ENCODE measurements at places on chromosomes 3 and 15. TPM values are rescaled to one million over a fixed set of nuclear protein-coding genes. Genes with fewer than 3 reads are reported as not detected.

DNA sequence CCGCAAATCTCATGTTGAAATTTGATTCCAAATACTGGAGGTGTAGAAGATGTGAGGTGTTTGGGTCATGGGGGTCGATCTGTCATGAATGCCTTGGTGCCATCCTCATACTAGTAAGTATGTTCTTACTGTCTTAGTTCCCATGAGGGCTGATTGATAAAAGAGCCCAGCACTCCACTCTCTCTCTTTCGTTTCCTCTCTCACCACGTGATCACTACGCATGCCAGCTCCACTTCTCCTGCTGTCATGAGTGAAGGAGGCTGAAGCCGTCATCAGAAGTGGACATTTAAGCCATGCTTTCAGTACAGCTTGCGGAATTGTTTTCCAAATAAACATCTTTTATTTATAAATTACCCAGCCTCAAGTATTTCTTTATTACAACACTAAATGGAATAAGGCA is 6.1 kb downstream of the OR5H15 start:
- DNase-seq, result no peak

GRCh38 chr15:99104788-99105513 is at the start of gene SYNM:
Gene SYNM (plus strand): TSS chr15:99105080. CDS start chr15:99105200, 120 bp downstream.
- DNase-seq, result peak; percentile 78

GRCh38 chr3:136021803-136022202 is 56.3 kb downstream of the PPP2R3A start:
- no peak for DNase-seq

DNA sequence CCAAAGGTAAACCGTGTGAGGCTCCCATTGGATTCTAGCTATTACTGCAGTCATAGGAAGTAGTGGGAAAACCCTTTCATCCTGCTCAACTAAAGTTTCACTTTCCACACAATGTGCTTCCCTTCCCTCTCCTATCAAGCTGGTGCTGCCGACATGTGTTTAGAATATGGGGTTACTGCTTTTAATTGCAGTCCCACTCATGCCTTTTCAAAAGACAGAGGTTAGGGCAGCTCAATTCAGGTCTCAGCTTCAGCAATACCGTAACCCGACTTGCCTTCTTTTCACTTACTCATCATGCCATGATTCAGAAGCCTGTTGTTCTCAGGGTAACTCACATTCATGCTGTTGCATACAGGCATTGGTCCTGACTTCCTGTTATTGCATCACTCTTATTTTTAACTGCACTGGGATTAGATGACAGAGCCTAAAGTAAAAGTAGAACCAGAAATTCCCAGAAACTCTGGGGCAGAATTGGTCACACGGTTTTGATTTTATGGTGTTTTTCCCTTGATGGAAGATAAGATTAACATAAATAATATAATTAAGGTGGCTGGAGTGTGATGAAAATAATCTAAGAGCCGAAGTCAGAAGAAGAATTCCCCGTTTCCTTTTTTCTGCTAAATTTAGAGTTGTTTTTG is 45.7 kb downstream of the C2CD4B start:
- no peak for DNase-seq

DNA sequence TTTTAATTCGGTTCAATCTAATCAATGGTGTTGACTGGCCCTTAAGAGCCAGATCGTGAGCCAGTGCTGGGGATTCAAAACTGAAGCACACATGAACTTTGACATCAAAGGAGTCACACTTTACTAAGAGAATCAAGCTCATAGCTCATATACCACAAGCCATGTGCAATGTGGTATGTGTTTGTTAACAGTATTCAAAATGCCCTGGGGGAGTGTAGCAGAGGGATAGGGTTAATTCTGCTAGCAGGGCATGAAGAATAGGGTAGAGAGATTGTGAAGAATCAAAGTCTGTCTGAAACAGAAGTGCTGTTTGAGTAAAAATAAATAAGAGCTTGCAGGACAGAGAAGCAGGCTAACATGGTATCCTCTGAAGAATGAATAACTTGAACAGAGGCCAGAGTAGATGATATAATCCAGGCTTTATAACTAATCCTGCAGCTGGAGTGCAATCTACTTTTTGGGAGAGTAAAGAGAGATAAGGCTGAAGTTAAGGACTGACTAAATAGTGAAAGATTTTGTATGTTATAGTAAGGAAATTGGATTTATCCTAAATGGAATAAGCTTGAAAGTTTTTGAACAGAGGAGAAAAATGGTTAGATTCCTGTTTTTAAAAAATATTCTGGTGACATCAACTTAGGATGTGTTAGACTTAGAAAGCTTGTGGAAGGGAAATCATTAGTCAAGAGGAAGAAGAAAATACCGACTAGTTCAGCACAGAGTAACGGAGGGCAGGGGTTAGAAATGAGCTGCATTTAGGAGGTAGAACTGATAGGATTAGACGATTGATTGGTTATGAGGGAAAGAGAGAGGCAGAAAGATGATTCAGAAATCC is 292.0 kb downstream of the NFKBIZ start:
- no peak for DNase-seq

The CHD2 gene
- total RNA-seq, result 193 TPM

GRCh38 chr15:29093696-29094343 is 175.8 kb downstream of the NSMCE3 start:
- DNase-seq, result no peak

- DNase-seq, result no peak
Measured at GRCh38 chr3:5198986-5199731, 11.7 kb downstream of the EDEM1 start.

The FBXO40 gene
- total RNA-seq, result 0.23 TPM

DNA sequence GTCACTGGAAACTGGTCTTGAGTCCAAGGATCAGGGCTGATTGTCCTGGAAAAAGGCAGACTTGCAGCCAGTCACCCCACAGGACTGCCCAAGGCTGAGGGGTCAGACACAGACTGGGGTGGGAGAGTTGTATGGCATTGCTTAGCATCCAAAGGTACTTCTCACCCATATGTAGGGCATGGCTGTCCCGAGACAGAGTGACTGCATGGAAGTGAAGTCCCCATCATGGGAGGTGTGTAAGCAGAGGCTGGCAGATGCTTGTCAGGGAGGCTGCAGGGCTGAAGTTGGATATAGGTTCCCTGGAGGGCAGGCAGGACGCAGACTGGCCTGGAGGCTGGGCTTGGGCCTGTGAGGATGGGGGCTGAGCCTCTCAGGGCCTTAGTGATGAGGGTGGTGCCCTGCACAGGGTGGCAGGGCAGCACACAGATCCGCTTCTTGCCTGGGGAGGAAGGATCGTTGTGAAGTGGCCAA is 31.1 kb downstream of the PSTPIP1 start:
- DNase-seq, result peak; percentile 36

The ZNF35 gene
- total RNA-seq, result 13.5 TPM

GRCh38 chr3:6753536-6753935 is 107.4 kb upstream of the GRM7 start:
- DNase-seq, result no peak

The SAMD7 gene
- not detected for total RNA-seq

The ARNT2 gene
- 7.2 TPM for total RNA-seq

The ZNF660 gene
- total RNA-seq, result 7.5 TPM

GRCh38 chr3:120497336-120497735 is 46.5 kb upstream of the FSTL1 start:
- no peak for DNase-seq

DNA sequence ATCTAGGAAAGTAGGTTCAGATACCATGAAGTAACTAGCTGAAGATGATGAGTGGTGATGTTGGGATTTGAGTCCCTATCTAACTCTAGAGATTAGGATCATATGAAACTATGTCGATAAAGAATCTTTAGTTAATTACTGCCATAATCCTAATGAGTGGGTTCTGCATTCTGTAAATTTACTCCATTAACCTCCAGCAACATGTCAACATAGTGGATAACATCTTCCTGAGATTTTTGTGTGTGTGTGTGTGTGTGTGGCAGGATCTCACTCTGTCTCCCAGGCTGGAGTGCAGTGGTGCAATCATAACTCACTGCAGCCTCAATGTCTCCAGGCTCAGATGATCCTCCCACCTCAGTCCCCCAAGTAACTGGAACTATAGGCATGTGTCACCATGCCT is 272.9 kb upstream of the DPH6 start:
- no peak for DNase-seq

- DNase-seq, result peak; percentile 82
Measured at GRCh38 chr3:57971975-57972374, 36.2 kb upstream of the FLNB start.

DNA sequence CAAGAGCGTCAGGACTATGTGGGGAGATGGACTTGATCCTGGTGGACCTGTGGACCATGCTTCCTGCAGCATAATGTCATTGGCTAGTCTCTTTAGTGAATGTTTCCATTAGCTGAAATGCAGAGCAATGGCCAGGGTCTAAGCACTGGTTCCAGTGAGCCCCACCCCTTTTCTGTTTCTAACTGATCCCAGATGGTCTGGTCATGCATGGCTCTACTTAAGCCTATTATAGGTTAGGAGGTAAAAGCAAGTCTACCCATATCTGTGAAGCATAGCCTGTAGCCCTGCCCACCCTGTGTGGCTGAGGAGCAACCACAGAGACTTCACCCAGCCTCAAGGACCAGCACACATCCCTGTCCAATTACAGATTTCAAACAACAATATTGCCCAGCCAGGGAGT is 419.2 kb downstream of the ZNF385D start:
- DNase-seq, result no peak

The BTD gene
- total RNA-seq, result 20.8 TPM

DNA sequence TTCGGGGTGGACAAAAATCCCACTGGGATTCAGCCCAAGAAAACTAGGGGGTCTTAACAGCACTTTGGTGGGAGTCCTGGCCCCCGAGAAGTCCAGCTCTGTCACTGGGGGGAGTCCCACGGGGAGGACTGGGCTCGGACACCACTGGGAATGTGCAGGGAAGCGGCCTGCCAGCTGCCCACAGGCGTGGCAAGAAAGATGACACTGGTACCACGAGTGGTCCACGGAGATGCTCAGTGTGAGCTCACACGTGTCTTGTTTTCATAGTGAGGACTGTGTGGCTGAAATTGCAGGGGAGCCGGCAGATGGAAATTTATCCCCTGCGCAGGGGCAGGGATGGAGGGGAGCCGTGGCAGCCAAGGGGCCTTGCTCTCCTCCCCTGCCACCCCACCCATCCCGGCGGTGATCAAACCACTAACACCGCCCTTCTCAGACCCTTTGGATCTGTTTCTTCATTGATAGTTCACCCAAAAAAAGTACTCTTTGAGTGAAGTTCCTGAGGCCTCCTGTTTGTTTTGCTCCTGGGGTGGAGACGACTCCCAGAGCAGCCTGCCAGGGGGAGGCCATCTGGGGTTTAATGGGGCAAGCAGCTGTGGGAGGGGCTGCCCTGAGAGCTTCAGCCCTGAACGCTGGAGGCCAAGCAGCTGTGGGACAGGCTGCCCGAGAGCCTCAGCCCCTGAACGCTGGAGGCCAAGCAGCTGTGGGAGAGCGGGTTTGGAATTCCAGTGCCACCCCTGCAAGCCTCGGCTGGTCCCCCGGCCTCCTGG is 130.9 kb downstream of the LRRK1 start:
- DNase-seq, result peak; percentile 46

- no peak for DNase-seq
Measured at GRCh38 chr15:66084704-66085103, 168.8 kb downstream of the MEGF11 start.

The ESYT3 gene
- total RNA-seq, result 0.94 TPM

GRCh38 chr3:126389112-126389793 is 5.5 kb upstream of the CFAP100 start:
- DNase-seq, result peak; percentile 92

The KNG1 gene
- total RNA-seq, result not detected

GRCh38 chr3:31450345-31450744 is 82.4 kb upstream of the STT3B start:
- DNase-seq, result no peak

DNA sequence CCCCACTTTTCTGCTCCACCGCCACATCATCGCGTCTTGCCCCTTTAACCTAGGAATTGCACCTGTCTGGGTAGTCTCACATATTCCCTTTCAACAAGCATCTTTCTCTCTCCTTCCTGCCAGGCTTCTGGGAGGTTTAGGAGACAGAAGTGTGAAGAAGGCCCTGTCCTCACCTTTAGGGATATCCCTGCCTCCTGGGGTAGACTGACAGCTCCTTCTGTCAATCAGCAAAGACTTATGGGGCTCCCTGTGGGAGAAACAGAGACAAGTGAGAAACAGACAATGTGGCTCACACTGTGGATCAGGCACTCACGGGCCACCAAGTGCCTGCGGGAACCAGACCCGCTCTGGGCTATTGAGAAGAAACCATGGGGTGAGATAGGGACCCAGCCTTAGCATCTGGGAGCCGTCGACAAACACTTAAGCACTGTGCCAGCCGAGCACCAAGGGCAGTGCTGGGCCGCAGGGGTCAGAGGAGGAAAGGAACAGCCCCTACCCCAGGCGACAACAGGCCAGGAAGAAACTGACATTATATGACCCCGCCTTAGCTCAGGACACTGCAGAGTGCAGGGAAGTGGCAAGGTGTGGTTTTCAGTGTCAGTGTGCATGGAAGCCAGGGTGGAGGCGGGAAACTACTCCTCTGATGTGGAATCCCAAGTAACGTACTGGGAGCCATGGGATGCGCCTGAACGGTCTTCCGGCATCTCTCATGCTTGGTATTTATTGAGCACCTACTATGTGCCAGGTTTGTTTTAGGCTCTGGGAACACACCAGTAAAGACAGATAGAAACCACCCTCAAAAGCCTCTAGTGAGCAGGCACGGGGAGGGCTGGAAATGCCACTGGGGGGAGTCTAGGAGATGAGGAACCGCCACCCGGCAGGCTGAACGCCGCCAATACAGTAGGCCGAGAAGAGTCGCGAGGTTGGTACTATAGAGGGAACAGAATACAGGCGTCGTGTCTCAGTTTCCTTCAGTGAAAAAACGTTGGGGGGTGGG is 1.8 kb downstream of the EFCC1 start:
- DNase-seq, result no peak

DNA sequence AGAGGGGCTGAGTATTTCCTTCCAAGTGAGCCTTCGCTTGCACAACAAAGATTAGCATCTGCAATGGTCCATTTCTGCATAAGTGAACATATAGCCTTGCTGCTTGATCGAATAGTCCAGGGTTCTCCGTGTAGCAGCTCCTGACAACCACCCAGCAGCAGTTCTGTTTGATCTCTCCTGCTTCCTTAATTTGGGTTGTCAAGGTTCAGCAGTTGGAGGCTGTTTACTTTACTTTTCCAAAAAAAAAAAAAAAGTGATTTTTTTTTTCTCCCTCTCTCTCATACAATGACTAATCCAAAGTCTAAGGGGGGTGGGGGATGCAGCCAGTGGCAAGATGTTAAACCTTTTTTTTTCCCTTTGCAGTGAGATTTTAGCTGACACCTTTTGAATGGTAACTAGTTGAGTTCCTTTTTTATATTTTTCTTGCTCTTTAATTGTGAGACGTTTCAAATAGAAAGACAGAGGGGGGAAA is 3.6 kb downstream of the FOXP1 start:
- no peak for DNase-seq

DNA sequence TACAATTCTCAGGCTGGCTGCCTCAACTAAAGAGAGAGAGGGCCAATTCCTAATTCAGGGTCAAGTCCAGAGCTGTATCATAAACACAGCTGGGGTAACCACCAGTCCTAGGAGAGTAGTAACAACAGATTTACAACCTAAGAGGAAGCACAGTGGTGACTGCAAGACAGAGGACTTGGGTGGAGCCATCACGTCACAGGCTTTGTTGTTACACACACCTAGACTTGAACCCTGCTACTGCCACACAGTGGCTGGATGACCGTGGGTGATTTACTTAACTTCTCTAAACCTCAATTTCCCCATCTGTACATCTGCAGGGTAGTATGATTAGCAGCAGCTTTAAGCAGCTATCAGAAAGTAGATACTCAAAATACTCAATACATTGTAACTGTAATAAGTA is 78.6 kb downstream of the MYLK start:
- no peak for DNase-seq

The NUP210 gene
- 19.9 TPM for total RNA-seq
